ENCODE measurements at places on chromosomes 1 and 21. TPM values are rescaled to one million over a fixed set of nuclear protein-coding genes. Genes with fewer than 3 reads are reported as not detected.

DNA sequence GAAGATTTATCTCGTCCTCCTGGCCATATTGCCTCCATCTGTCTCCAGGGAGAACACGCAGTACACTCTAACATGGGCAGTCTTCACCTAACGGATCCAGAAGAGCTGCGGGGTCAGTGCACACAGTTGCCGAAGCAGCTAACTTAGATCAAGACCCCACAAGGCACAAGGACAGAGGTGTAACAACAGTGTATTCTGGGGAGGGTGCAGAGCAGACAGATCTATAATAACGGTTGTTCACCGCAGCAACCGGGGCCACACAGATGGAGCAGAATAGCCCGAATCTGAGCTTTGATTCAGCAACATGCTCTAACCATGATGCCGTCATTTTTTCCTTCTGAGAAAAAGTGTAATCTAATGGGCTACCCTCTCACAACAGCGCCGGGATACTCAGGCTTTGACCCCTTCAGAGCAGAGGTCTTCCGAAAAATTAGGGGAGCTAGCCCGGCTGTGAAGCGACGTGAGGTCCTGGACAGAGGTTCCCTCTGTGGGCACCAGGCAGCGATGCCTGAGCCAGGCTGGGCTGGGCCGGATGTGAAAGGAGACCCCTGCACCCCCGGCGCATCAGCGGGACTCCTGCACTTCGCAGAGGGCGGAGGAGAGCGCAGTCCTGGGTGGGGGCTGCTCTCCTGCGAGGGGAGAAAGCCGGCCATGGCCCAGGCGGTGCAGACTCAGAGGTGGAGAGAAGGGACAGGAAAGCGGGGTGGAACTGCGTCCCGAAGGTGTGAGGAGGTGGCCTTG lies 57.5 kb downstream of the BCL9 start:
- DNase-seq, result peak; percentile 65

DNA sequence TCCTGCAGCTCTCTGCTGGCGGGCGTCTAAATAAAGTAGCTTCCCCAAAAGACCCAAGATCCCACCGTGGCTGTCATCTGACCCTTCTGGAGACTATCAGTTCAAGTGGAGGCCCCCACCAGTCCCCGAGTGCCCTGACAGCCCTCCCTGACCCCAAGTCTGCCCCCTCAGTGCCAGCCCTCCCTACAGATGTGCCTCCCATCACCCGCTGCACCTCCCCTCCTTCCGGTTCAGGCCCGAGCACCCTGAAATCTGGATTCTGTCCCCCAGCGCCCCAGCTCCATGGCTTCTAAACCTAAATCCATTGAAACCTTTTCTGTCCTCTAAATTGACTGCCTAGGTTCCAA lies 595 bp downstream of the IL10RB start:
- DNase-seq, result no peak

GRCh38 chr1:18093193-18093592 lies 14.4 kb upstream of the IGSF21 start:
- DNase-seq, result no peak

- no peak for DNase-seq
These were observed 209.3 kb upstream of the C1orf105 start for GRCh38 chr1:172211221-172211620.

DNA sequence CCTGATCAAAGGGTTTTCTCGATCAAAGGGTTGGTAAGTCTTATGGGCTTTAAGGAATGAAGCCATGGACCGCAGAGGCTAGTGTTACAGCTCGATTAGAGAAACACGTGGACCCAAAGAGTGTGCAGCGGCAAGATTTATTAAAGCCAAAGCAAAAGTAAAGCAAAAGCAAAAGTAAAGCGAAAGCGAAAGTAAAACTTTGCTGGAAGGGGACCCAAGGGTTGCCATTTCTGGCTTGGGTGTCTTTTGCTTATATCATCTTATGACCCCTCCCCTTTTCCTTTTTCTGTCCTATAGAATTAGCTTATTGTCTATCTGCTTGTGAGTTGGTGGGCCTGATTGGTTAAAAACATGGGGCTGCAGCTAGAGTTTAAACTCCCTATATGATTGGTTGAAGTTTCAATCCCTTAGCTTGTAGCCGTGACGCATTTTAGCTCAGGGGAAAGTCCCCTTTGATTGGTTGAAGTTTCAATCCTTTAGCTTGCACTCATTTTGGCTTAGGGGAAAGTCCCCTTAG lies 957.0 kb downstream of the AMY1C start:
- no peak for DNase-seq

DNA sequence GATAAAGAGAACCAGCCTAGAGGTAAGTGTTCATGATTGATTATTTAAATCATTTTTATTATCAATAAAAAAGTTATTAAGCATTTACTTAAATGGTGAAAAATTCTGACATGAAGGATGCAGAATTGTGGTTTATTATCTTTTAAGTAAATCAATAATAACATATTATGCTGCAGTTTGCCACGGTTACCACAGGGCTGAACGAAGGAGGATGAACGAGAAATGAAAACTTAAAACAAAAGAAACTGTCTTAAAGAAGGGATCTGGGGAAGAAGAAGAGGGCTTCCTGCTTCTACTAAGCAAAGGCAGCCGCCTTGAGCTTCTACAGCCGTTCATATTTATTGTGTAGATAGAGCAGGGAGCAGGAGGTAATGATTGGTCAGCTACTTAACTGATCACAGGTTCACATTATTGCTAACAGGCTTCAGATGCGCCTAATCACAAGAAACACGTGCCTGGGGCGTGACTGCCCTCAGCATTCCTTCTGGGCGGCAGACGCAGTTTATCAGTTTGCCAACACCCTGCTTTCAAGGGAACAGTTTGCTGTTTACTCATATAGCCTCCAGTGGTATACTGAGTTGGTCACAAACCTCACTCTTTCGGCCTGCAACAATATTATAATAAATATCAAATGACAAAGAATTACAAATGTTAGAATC lies 5.8 kb upstream of the FNBP1L start:
- no peak for DNase-seq

DNA sequence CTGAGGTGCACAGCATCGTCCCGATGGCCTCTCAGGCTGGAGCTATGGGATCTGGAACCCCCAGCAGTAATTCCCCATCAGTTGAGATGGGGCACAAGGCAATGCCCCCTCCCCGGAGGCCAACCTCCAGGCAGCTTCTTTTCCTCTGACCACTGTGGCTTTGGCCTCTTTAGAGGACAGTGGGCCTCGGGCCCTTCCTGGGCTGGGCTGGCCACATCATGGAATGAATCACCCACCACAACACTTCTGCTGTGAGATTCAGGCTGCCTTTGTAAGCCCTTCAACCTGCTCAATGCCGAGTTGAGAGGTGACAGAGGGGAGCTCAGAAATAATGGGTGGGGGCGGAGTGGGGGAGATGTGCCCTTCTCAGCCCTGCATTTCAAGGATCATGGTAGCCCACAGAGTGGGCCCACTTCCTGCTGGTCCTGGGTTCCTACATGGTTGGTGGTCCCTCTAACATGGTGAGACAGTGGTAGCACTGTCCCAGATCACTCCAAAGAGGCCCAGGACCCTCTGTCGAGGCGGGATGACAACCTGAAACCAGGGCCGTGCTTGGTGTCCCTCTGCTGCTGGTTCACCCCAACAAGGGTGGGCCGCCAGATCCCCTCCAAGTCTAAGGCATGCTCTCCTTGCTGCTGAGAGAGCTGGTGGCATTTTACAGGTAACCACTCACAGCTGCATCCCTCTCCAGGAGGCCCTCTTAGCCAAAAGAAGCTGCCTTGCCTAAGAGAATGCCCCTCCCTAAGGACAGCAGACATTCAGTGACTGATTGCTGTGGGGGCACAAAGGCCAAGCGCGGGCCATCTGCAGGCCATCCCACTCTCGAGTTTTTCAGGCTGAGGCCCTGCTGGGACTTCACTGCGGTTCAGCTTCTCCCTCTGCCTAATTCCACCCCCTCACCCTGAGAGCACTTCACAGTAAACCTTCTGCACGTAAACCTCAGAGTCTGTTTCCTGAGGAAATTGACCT lies 29.7 kb upstream of the EVA1B start:
- no peak for DNase-seq

GRCh38 chr1:27006683-27007082 lies 6.0 kb downstream of the TENT5B start:
- DNase-seq, result no peak

GRCh38 chr1:89698020-89698560 lies 65.2 kb downstream of the LRRC8C start:
- no peak for DNase-seq

GRCh38 chr1:8791819-8792218 lies 25.6 kb downstream of the RERE start:
- no peak for DNase-seq

The GPR37L1 gene
- 0.05 TPM for total RNA-seq

GRCh38 chr1:118783095-118783758 lies 204.9 kb downstream of the TBX15 start:
- DNase-seq, result no peak

DNA sequence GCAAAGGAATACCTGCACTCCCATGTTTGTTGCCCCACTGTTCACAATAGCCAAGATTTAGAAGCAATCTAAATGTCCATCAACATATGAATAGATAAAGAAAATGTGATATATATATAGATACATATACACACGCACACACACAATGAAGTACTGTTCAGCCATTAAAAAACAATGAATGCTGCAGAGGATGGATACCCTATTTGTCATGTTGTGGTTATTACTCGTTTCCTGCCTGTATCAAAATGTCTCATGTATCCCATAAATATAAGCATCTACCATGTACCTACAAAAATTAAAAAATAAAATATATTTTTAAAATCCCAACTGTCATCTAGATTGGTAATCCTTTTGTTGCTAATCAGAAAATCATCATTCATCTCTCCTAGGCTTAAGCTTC lies 634.8 kb upstream of the ADGRL2 start:
- DNase-seq, result no peak

The WNT4 gene
- not detected for total RNA-seq

DNA sequence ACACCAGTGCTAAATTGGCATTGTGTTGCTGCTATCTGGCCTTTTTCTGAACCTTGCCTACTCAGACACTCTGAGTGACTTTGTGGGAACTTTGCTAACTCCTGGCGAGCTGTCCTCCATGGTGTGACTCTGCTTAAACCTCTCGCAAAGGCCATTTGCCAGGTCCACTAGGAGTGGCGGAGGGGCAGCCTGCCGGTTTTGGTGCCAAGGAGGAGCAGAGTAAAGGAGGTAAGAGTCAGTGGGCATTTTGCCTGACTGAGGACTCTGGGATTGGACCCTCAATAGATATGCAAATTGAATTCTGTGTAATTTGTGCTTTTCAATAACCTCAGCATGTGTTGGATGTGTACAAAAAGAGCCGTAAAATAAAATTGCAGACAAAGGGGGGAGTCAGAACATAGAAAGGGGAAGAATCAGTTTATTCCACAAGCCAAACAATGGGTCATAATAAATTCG lies 386.6 kb upstream of the NFIA start:
- DNase-seq, result peak; percentile 52

GRCh38 chr21:40835184-40835694 lies 11.7 kb downstream of the DSCAM start:
- no peak for DNase-seq

The KRTAP7-1 gene
- total RNA-seq, result not detected

DNA sequence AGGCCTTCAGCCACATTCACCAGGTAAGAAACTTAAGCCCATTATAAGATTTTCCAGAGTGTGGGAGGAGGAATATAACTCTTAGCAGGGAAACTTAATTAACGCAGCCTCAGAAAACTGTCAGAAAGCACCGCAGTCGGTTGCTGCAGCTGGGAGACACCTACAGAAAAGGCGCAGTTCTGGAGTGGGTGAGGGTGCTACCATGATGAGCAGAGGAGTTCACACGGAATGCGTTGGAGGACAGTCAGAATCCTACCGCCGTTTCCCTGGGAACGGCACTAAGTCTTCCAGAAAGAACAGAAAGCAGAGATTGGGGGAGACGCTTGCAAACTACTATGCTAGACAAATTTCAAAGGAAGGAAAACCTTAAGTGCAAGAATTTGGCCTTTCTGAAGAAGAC lies 6.4 kb downstream of the ACTN2 start:
- no peak for DNase-seq

DNA sequence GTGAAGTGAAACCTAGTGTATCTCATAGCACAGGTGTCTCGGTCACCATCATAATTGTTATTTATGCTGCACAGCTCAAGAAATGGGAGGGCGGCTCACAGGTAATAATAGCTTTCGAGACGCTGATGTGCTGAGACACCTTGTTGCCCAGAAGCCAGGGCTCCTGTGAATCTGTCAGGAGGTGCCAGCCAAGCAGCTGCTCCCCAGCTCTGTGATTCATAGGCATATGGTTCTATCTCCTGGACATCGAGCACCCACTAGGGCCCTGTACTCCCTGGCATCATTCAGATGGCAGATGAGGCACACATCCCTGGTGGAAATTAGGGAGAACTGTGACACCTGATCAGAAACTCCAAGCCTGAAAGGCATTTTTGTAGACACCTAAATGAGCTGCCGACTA lies 53.5 kb downstream of the SYT6 start:
- DNase-seq, result no peak

- DNase-seq, result no peak
These were observed 24.2 kb upstream of the CTTNBP2NL start for GRCh38 chr1:112371775-112372174.

The PER3 gene
- 14.8 TPM for total RNA-seq

- peak; percentile 72 for DNase-seq
These were observed 524 bp upstream of the TMCO4 start for GRCh38 chr1:19800076-19800804.

- no peak for DNase-seq
These were observed 16.8 kb downstream of the CNIH3 start for GRCh38 chr1:224632921-224633321.

The PPP1R12B gene
- total RNA-seq, result 636 TPM

DNA sequence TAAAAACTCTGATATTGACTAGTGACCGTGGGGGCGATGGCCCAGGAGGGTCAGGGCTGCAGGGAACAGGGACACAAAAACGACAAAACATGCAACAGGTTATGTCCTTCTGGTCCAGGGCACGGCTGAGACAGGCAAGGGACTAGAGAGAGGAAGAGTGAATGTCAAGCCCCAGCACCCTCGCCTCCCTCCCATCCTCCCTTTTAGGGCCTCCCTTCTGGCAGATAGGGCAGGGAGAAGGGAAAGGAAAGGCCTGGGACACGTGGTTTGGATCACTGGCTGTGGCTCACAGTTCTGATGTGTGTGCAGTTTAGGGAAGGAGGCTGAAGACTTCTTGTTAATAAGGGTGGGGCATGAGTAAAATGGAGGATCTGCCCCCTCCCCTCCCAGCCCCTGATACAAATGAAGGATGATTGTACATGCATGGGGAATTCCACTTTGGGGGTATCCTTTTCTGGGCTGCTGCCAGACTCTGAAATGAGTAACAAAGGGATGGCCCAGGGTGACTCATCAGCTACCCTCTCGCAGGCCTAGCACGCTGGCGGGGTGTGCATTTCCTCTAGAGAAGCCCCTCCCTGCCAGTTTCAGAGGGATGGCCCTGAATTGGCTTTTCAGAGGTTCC lies 14.2 kb downstream of the CAPN2 start:
- DNase-seq, result peak; percentile 85

- DNase-seq, result no peak
These were observed 60.7 kb upstream of the ATP5PO start for GRCh38 chr21:33976082-33977016.

The CLCNKB gene
- total RNA-seq, result 2.5 TPM

The S100A9 gene
- 111 TPM for total RNA-seq

Measured in Right ventricle myocardium superior (tissue), 1 donor.